ENCODE measurements at places on chromosomes 13 and 19. TPM values are rescaled to one million over a fixed set of nuclear protein-coding genes. Genes with fewer than 3 reads are reported as not detected.

DNA sequence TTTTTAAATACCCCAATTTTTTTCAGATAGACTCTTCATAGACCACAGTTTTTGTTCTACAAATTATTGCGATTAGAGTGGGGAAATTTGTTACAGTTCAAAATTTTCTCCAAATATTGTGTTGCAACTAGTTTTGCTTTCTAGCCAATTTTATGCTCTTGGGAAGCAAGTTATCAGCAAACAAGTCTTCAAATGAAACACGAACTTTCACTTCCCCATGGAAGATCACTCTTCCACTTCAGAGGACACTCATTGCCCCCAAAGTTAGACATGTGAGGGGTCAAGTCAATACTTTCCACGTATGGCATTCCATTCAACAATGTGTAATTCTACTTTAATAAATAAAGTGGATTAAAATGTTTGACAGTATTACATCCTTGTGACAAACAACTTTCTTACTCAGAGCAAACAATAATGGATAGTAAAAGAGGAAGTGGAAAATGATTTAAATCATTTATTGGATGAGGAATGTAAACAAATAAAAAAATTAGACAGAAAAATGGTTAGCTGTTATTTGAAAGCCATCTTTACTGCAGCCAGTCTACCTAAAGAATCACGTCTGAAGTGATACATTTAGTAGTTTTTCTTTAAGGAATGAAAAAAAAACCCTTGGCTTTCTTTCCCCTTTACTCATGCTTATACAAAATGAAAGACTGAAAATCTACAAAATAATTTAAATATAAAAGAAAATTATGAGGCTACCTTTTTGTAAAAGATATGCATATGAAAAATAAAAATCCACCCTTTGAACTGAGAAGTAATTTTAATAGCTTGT lies 41.2 kb upstream of the TNFSF11 start:
- no peak for DNase-seq
- H3K27me3 ChIP-seq = peaks cover 8% of the 10 kb centered on the region
- no peaks in the 10 kb centered on the region for H3K4me1 ChIP-seq
- no peak overlapping the region for H3K4me3 ChIP-seq
- no peak overlapping the region for H3K27ac ChIP-seq
- H3K36me3 ChIP-seq = no peaks in the 10 kb centered on the region

- no peaks in the 10 kb centered on the region for H3K4me1 ChIP-seq
- H3K4me3 ChIP-seq = no peak overlapping the region
- DNase-seq = no peak
- H3K36me3 ChIP-seq = no peaks in the 10 kb centered on the region
These were observed 31.3 kb upstream of the PEPD start for GRCh38 chr19:33552928-33553279.

The RPL36 gene
- total RNA-seq = 407 TPM

DNA sequence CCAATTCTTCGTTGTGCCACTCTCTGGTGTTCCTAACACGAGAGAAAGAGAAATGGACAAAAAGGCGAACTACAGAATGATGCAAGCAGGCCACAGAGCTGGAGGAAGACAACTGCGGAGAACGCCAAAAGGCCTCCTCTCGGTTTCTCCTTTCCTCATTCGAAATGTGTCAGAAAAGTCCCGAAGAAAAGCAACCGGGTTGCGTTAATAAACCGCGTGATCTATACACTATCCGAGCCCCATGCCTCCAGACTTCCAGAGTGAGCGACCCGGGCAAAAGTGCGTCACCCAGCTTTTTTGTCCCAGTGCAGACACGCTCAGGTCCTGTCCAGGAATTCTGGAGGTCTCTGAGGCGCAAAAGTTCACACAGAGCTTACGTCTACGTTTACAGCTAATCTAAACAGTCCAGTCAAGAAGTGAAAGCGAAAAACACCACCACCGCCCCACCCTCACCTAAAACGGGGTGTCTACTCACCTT lies 413 bp downstream of the N4BP2L2 start:
- H3K4me3 ChIP-seq = peak overlapping the region; percentile 80
- DNase-seq = peak; percentile 18
- H3K27me3 ChIP-seq = no peaks in the 10 kb centered on the region
- peaks cover 25% of the 10 kb centered on the region for H3K36me3 ChIP-seq
- H3K27ac ChIP-seq = peak overlapping the region; percentile 95

DNA sequence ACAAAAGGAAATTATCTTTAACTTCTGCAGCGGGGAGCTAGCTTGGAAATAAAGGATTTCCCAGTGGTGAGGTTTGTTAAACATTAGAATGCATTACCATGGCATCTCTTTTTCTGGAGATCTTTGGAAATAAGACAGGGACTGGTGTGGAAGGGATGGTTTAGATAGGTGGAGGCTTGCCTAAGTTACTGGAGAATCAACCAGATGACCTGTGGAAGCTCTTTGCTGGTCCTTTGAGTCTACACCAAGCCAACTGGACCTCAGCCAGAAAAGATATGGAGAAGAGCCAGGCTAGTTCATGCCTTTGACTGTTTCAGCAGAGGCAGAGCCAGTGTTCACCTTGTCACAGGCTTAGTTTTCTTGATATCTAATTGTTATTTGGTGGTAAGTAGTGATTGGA lies 134.7 kb downstream of the KCNRG start:
- peak; percentile 40 for DNase-seq
- H3K4me3 ChIP-seq = no peak overlapping the region
- H3K27me3 ChIP-seq = no peaks in the 10 kb centered on the region
- peaks cover 19% of the 10 kb centered on the region for H3K4me1 ChIP-seq
- H3K27ac ChIP-seq = no peak overlapping the region

DNA sequence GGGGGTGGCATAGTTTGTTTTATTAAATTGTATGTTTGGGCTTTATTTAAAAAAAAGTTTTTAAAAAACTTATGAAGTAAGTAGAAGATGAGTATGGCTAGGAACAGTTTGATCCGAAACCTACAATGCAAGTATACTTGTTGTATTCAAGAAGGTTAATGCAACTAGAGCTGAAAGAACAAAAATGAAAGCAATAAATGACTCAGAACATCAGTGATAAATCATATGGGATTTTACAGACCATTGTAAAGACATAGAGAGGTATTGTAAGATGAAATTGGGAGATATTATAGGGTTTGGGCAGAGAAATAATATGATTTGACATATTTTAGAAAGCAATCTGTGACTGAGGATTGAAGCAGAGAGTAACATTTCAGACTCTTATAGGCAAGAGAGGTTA lies 1135.3 kb downstream of the SLITRK5 start:
- no peaks in the 10 kb centered on the region for H3K27me3 ChIP-seq
- DNase-seq = no peak
- no peak overlapping the region for H3K4me3 ChIP-seq
- no peaks in the 10 kb centered on the region for H3K36me3 ChIP-seq
- H3K4me1 ChIP-seq = no peaks in the 10 kb centered on the region

DNA sequence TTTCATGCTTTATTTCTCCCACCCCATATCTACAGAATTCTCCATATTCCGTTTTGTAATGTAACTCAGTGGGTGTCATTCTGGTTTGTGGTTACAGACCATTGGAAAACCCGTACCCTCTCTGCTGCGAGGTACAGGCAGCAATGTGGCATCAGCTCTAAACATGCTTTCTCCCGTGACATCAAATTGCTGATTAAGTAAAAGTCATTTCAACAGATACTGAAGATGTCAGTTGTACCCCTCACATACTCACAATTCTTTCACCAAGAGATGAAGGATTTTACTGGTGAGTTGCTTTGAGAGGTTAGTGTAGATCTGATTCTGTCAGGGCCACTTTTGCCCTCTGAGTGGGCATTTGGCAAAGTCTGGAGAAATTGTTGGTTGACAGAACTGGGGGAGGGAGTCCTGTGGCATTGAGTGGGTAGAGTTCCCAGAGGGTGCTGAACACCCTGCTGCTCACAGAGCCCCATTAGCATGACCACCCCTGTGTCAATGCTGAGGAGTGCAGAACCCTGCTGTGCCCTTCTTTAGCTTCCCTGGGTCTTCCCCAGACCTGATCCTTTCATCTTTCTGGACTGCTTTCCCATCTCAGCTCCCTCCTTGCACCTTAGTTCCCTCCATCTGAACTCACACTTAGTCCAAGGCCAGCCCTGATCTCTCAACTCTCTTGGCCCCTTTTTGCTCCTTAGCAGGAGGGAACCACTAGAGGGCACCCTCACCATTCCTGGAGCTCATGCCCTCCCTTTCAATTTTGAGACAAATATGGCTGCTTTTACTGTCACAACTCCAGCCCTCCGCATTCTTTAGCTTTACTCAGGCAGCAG lies 39.9 kb upstream of the CEACAM8 start:
- H3K4me1 ChIP-seq = no peaks in the 10 kb centered on the region
- H3K27ac ChIP-seq = no peak overlapping the region
- H3K27me3 ChIP-seq = peaks cover 5% of the 10 kb centered on the region
- H3K36me3 ChIP-seq = no peaks in the 10 kb centered on the region
- no peak for DNase-seq

DNA sequence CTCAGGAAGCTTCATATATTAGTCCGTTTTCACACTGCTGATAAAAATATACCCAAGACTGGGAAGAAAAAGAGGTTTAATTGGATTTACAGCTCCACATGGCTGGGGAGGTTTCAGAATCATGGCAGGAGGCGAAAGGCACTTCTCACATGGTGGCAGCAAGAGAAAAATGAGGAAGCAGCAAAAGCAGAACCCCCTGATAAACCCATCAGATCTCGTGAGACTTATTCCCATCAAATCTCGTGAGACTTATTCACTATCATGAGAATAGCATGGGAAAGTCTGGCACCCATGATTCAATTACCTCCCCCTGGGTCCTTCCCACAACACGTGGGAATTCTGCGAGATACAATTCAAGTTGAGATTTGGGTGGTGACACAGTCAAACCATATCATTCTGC lies 23.1 kb downstream of the FLT3 start:
- no peak for DNase-seq
- no peaks in the 10 kb centered on the region for H3K4me1 ChIP-seq
- H3K4me3 ChIP-seq = no peak overlapping the region
- peaks cover 5% of the 10 kb centered on the region for H3K27me3 ChIP-seq
- no peaks in the 10 kb centered on the region for H3K36me3 ChIP-seq
- no peak overlapping the region for H3K27ac ChIP-seq

GRCh38 chr19:5113633-5114586 lies 145.0 kb downstream of the KDM4B start:
- H3K27me3 ChIP-seq = no peaks in the 10 kb centered on the region
- DNase-seq = peak; percentile 41
- H3K4me3 ChIP-seq = peak overlapping the region; percentile 14
- peaks cover 24% of the 10 kb centered on the region for H3K4me1 ChIP-seq
- H3K36me3 ChIP-seq = peaks cover 44% of the 10 kb centered on the region
- peak overlapping the region; percentile 85 for H3K27ac ChIP-seq

DNA sequence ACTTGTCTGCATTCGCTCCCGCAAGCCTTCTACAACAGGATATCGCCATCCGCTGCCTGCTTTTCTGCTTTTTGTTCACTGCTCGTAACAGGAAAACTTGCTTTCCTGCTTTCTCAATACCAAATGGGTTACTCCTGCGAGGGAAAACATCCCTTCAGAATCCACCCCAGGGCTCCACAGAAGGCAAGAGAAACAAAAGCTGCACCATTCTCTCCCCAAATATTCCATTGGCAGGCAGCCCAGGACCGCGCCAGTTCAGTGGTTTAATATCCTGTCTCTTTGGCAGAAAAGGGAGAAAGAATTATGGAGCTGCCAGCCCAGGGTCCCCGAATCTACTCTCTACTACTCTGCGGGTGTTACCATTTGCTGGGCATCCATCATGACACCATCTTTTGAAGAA lies 84.7 kb upstream of the DOCK9 start:
- DNase-seq = peak; percentile 30
- no peak overlapping the region for H3K4me3 ChIP-seq
- H3K27me3 ChIP-seq = no peaks in the 10 kb centered on the region
- H3K36me3 ChIP-seq = no peaks in the 10 kb centered on the region

The ZNF625 gene
- total RNA-seq = 4.0 TPM

- no peak overlapping the region for H3K27ac ChIP-seq
- H3K4me1 ChIP-seq = peaks cover 29% of the 10 kb centered on the region
- no peak for DNase-seq
- H3K36me3 ChIP-seq = peaks cover 38% of the 10 kb centered on the region
These were observed 1.7 kb downstream of the MPV17L2 start for GRCh38 chr19:18194554-18195238.

All from left ventricle myocardium inferior (tissue), 1 donor.